ENCODE measurements at places on chromosomes 11 and 22.
A peak's percentile ranks its signal among the peaks of the same experiment; 100 is the strongest.

- DNase-seq, result no peak
Measured at GRCh38 chr11:19735157-19735908, 22.7 kb downstream of the NAV2 start.

GRCh38 chr11:72724851-72725723 lies 27.1 kb downstream of the ARAP1 start:
- DNase-seq, result peak; percentile 79

DNA sequence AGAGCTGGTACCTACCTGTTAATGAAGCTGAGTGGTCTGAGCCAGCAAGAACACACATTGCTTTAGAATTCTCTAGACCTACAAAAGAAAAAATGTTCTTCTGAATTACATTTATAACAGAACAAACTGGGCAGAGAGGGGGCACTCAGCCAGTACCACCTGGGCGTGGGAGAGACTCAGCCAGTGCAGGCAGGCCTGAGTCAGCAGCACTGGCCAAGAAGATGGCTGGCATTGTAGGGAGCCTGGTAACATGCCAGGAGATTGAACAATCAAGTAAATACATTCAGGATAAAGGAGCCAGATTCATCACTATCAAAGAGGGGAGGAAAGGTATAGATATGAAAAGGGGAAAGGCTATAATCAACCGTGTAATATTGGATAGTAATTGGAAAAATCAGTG lies 19.9 kb downstream of the SERGEF start:
- DNase-seq, result peak; percentile 41

GRCh38 chr11:12606597-12606996 lies 67.6 kb upstream of the TEAD1 start:
- no peak for DNase-seq

GRCh38 chr11:17277024-17277584 lies 565 bp downstream of the NUCB2 start:
- DNase-seq, result peak; percentile 43

GRCh38 chr22:32185821-32186220 lies 19.1 kb downstream of the RFPL2 start:
- no peak for DNase-seq

GRCh38 chr11:62715150-62716130 lies 8.0 kb downstream of the GNG3 start:
- no peak for DNase-seq

GRCh38 chr11:69358398-69359020 lies 64.6 kb downstream of the MYEOV start:
- DNase-seq, result no peak

GRCh38 chr22:19355413-19356157 lies 64.1 kb upstream of the CLTCL1 start:
- no peak for DNase-seq

DNA sequence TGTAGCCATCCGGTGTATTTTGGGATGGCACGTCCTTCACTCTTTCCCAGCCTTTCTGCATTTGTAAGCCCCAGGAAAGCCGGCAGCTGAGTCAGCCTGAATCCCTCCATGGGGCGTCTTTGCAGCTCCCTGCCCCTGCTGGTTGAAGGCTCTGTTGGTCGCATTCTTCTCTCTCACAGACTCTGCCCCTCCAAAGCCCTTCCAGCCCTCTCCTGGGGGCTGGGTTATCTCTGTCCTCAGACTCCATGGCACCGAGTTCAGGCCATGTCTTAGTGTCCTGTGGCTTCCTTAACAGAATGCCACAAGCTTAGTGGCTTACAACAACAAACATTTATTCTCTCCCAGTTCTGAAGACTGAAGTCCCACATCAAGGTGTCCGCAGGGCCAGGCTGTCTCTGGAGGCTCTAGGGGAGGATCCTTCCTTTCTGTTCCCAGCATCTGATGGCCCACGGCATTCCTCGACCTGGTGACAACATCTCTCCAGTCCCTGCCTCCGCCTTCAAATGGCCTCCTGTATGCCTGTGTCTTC lies 62.2 kb downstream of the BCR start:
- DNase-seq, result no peak

- DNase-seq, result peak; percentile 29
Measured at GRCh38 chr11:118263695-118264568, at the start of gene MPZL2. MPZL2 (minus strand) TSS chr11:118264297; CDS start chr11:118264153, 144 bp downstream.

DNA sequence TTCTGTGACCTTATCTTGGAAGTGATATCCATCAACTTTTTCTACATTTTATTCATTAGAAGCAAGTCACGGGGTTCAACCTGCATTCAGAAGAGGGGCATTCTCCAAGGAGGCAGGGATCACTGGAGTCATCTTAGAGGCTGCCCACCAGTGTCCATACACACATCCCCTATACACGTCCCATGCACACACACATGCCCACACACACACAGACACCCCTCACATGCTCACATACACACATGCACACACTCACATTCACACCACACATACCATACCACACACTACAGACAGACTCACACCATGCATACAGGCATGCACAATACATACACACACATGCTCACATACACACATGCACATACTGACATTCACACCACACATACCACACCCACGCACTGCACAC lies 884.7 kb downstream of the TBC1D22A start:
- no peak for DNase-seq

Measured in NCI-H2029 (cell line).